ENCODE measurements at places on chromosomes 1 and 21.

GRCh38 chr1:193060406-193060805 lies 994 bp downstream of the RO60 start:
- no peak for DNase-seq

DNA sequence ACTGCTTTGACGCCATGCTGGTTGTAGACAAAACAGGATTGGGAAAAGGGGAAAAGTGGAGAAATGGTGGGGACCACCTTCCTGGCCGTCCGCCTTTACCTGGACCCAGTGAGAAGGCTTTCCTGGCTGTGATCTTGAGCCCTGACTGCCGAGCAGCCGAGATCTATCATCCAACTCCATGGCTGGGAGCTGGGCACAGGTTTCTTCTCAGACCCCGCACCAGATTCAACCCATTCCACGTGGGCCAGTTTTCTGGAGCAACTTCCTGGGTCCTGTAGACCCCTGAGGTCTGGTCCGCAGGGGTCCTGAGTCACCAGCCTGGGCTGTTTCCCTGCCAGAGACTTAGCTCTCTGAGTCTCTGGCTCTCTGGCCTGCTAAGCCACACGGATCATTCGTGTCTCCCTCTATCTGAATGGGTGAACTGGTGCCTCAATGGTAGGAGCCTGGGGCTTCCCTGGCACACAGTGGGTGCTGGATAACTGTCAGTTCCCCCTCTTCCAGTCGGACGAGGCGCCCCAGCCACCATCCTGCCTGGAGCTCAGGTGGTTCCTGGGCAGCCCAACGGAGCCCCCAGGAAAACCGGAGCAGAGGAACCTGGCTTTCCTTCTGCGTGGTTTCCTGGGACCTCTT lies 4.5 kb upstream of the NPHP4 start:
- peak; percentile 33 for DNase-seq

DNA sequence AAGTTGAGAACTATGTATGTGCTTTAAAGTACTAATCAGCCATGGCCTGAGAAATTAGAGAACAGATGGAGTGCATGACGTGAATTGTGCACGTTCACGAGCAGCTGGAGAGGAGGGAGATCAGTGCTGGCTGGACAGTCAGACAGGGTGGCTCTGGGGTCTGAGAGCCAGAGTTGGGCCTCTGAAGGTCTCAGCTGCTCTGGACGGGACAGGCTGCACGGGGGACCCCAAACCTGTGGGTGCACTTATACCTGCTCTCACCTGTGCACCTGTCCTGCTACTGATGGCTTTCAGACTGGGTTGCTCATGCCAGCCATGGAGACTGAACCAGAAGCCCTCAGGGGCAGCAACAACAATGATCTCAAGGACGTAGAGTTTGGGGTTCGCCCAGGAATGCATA lies 43.5 kb downstream of the UMODL1 start:
- DNase-seq: no peak

- no peak for DNase-seq
Observed at GRCh38 chr1:93516164-93516563, 68.2 kb downstream of the FNBP1L start.

DNA sequence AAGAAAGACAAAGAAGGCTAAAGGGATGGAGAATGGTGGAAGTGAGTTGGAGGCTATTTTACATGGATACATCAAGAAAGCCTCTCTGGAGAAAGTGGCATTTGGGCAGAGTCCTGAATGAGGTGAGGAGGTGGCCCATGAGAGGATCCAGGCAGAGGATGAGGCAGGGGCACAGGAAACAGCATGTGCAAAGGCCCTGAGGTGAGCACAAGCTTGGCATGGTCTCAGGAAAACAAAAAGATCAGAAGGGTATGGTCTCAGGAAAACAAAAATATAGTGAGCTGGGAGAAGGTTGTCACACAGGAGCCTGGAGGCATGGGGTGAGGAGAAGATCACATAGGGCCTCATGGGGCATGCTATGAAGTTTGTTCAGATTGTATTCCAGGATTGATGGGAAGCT lies 62.1 kb upstream of the F3 start:
- DNase-seq: no peak

DNA sequence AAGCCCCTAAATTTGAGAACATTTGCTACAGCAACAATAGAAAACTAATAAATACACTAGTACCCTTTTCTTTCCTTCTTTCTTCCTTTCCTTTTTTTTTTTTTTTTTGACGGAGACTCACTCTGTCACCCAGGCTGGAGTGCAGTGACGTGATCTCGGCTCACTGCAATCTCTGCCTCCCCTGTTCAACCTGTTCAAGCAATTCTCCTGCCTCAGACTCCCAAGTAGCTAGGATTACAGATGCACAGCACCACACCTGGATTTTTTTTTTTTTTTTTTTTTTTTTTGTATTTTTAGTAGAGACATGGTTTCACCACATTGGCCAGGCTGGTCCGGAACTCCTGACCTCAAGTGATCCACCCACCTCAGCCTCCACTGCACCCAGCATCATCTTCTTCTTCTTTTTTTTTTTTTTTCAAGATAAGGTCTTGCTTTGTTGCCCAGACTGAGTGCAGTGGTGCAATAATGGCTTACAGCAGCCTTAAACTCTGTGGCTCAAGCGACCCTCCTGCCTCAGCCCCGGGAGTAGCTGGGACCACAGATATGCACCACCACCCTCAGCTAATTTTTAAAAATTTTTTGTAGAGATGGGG lies 19.6 kb upstream of the CBR3 start:
- no peak for DNase-seq

- DNase-seq: no peak
Observed at GRCh38 chr1:20823845-20824244, 36.7 kb upstream of the HP1BP3 start.

DNA sequence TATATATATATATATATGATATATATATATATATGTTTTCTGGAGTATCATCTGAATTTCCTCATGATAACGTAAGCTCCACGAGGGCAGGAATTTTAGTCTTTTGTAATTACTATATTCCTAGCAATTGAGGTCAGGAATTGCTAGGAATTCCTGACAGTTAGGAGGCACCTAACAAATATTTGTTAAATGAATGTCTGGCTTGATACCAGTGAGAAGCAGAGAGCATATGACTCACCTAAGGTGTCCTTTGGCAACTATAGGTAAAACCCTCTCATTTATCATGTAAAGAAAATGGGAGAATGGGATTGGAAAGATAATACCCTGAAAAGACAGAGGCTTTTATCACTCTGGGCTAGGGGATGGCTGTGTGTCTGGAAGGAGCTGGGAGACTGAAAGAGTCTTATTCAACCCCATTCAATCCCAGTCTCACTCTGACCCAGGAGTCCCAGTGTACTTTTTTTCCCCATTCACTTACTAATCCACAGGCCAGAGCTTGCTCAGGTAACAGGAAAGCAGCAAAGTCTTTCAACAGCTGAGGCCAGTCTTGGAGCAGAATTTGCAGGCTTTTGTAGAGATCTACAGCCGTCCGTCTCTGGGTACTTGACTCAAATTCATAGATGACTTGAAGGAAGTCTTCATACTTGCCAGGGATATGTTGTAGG lies 71.2 kb downstream of the DAP3 start:
- no peak for DNase-seq

GRCh38 chr1:78052685-78053405 lies 7.1 kb downstream of the GIPC2 start:
- DNase-seq: no peak

DNA sequence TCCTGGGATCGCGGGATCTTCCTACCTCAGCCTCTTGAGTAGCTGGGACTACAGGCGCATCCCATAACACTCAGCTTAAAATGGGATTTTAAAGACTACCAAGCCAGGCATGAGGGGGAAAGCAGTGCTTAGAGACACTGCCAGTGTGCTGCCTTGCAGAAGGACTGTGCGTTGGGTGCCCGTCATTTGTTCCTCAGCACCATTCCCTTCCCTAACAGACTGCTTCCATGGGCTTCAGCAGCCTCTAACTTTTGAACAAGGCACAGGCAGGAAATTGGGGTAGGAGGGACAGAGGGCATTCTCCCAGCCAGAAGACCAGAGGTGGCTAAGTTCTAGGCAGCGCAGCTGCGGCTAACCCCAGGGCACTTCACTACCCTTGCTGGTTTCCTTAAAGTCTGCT lies 73.9 kb upstream of the USP24 start:
- DNase-seq: no peak

GRCh38 chr1:24369801-24370200 lies 43.8 kb downstream of the STPG1 start:
- no peak for DNase-seq

All from lower lobe of right lung (tissue), 2 donors.